GM04503 (cell line): ENCODE measurements at places on chromosomes 1 and 21.

DNA sequence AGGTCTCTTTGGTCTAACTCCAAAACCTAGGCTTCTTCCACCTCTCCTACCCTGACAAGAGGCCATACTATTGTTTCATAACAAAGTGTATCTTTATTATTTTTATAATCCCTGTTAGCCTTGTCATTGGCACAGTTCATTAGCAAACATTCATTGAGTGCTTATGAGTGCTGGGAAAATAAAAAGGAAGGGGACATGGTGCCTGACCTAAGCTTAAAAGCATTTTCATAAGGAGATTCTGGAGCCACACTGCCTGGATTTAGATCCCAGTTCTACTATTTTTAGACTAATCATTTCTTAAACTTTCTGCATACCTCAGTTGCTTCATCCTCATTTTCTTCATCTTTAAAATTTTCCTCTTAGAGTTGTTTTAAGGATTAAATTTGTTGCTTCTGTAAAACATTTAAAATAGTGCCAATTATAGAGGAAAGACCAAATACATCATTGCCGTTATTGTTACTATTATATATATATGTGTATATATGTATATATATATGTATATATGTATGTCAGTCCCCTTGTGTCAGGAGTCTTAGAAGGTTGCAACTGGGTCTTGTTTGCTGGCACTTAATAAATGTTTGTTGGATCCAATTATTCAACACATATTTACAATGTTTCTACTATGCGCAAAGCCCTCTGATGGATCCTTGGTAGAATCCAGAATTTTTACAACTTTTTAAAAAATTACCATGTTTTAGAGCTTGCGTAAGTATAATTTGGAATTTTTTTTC lies 250.9 kb upstream of the SGIP1 start:
- no peak for DNase-seq

DNA sequence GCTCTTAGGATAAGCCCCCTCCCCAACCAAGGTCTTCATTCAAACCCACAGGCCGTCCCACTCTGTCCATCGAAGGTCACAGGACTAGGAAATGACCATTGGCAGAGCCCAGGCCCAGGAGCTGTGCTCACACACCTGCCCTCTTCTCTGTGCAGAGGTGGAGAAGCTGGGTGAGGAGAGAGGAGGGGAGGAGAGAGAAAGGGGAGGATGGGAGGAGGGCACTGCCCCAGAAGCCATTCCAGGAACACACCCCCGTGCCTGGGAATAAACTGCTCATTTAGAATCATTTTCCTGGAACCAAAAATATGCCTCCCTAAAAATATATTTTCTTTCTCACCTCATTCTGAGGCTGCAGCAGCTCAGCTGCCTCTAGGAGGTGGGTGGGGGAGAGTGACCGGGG lies 6.4 kb upstream of the SDC3 start:
- no peak for DNase-seq

GRCh38 chr1:29325675-29326074 lies 89.4 kb downstream of the PTPRU start:
- no peak for DNase-seq

GRCh38 chr21:39715804-39716397 lies 29.1 kb upstream of the IGSF5 start:
- no peak for DNase-seq

GRCh38 chr1:209311770-209312169 lies 271.7 kb upstream of the CAMK1G start:
- no peak for DNase-seq

DNA sequence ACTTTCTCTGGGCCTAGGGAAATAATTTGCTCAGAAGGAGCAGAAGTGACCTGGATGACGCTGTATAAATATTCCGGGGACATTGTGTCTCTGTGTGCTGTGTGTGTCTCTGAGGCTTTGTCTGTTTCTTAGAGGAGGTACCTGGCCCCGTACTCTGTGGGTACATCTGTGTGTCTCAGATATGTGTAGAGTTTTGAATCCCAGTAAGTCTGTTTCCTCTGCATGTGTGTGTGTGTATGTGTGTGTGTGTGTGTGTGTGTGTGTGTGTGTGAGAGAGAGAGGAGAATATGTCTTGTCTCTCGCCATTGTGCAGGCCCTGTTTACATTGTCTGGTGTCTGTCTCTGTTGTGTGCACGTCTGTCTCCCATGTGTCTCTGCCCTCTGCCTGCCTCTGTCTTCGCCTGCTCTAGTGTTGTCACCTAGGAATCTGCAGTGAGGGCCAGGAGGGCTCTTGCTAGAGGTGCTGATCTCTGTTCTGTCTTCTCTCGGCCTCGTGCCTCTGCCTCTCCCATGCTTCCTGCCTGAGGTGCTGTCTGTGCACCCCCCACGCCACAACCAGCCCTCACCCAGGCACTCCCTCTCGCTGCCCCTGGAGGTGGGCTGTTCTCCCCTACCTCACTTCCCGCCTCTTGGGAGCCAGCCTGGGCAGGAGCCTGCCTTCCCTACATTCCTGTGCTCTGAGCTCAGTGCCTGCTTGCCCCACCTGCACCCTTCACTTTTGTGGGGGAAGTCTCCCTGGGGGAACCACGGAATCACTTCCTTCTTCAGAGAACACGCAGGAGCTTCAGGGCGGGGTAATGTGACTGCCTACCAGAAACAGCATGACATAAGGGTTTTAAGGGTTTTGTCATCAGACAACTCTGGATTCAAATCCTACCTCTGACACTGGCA lies 5.9 kb downstream of the MAP7D1 start:
- DNase-seq = no peak

DNA sequence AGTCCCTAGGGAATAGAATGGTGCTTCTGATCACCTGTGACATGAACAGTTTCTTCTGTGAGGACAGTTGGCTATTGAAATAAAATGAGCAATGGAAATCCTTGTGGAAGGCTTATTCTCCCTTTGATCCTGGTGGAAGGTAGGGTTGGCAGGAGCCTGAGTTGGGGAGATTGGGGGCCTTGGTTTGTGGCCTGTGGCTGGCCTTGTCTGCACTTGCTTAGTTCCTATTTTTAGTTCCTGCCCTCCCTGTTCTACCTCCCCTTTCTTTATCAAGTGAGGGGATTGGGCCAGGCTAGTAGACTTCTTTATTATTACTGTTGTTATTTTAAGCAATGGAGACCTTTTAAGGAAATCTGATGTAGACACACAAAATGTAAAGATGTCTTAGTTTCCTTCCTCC lies 8.2 kb downstream of the DMRTB1 start:
- no peak for DNase-seq

DNA sequence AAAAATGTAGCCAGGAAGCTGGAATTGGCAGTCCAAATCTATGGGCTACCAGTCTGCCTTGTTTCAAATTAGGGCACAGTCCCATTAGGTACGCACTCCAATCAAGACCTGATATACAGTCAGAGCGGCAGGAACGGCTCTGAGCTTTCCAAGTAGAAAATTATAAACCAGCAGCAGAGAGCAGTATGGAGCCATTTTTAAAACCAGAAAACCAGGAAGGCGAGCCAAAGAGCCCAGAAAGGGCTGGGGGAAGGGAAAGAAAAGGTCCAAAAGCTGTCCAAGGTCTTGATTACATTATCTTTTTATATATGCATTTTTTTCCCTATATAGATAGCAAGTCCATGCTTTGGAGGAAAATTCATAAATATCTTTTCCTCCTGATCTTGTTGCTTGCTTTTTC lies 719.0 kb downstream of the RWDD3 start:
- no peak for DNase-seq

DNA sequence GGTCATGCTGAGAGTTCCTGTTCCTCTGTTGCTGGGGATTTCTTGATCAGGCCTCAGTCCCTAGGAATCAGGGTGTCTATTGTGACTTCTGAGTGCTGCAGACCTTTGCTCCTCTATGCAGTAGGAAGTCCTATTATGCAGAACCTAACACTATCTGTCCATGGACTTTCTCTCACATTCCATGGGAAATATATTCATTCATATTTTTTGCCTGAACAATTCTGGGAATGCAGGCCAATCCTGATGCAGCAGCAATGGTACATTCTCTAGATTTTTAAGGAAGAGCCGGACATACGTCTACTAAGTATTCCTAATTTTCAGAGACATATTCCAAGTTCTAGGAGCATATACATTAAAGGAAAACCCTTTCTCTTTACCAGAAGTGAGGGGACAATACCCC lies 61.1 kb upstream of the C1orf87 start:
- no peak for DNase-seq

- no peak for DNase-seq
Measured at GRCh38 chr1:110008971-110009565, 24.5 kb downstream of the AHCYL1 start.

- DNase-seq = no peak
Measured at GRCh38 chr1:196527919-196528318, 80.3 kb downstream of the KCNT2 start.

DNA sequence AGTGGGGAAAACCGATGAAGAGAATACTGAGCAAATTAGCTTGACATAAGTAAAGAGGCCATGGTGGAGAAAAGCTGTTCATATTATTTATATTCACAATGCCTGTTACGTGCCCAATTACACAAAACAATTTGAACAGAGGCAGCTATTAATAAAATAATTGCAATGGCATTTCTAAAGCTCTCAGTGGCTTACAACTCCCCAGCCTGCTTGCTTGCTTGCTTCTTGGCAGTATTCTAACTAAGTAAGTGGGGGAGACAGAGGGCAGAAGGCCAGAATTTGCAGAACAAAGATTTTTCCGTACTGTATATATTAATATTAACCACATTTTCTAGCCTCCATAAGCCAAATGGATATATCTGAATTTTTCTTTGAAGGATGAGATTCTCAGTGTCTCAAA lies 12.9 kb downstream of the PTPN14 start:
- no peak for DNase-seq

GRCh38 chr1:150268340-150268704 lies 494 bp downstream of the APH1A start:
- DNase-seq = no peak

DNA sequence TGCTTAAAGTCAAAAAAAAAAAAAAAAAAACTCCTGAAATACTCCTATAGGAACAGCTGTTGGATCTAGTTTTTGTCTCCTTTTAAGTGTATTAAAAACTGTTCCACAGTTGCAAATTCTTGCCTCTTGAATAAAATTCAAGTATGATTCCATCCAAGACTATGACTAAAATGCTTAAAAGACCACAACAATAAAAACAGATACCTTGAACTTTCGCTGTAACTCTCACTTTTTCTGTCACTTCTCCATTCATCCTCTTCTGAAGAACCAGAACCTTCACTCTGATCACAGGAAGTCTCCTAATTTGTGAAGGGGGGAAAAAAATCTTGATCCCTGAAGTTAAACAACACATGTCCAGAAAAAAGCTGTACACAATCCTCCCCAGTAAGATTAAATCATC lies 55.0 kb upstream of the PSMG1 start:
- DNase-seq = no peak

DNA sequence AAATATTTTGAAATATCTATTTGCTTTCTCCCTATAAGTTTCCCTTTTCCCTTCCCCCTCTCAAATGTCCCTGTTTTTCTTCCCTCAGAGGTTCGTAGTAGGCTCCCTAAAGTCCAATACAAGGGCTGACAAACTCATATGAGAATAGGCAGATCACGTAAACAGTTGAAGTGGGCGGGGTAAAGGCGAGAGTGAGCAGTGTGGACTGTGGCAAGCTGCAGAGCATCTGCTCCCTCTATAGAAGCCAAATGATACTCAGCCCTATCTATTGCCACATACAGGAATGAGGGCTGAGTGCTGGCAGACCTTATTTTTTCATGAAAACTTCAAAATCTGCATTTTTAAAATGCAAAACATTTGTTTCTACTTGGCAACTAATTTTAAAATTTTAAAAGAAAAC lies 26.3 kb downstream of the PRDX6 start:
- no peak for DNase-seq

DNA sequence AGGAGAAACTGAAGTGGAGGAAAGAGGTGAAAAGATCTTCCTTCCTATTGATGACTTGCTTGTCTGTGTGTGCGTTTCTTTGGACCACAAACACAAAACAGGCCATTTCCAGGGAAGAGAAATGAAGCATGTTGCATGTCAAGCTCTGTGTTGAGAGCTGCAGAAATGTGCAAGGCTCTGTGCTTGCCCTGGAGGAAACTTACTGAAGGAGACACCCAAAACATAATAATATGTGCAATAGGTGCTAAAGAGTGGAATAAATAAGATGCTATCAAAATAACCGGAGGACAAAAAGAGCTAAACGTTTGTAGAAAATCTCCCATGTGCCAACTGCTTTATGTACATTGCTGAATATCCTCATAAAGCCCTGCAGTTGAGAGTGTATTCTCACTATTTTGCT lies 195.2 kb upstream of the HMGB4 start:
- no peak for DNase-seq

GRCh38 chr1:225554216-225554812 lies 98.6 kb downstream of the ENAH start:
- no peak for DNase-seq

GRCh38 chr1:53508991-53509666 lies 49.9 kb downstream of the DMRTB1 start:
- no peak for DNase-seq

GRCh38 chr1:39236971-39237370 lies 32.5 kb downstream of the MACF1 start:
- no peak for DNase-seq

DNA sequence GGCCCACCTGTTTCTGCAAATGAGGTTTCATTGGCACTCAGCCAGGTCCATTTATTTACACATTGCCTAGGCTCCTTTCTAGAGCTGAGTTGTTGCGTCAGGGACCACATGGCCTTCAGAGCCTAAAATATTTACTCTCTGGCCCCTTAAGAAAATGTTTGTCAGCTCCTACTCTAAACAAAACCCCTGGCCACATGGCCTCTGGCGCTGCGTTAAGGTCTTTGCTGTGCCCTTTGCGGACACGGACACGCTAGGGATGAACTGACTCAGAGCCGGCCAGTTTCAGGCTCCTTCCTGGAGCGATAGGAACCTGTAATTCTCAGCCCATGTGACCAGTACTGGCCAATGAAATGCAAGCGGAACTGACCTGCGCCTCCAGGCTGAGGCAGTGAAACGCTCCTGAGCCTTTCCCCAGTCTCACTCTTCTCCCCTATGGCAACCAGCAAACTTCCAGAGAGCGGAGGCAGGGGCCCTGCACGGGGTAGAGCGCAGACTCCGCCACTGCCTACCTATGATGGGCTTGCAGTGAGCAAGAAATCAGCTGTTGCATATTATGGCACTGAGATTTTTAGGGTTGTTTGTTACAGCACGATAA lies 160.3 kb downstream of the ETS2 start:
- DNase-seq = no peak

GRCh38 chr1:58785442-58786058 lies 1.7 kb upstream of the JUN start:
- no peak for DNase-seq
